Common myeloid progenitor, CD34-positive (primary cell): ENCODE measurements at places on chromosomes 1 and 21.

DNA sequence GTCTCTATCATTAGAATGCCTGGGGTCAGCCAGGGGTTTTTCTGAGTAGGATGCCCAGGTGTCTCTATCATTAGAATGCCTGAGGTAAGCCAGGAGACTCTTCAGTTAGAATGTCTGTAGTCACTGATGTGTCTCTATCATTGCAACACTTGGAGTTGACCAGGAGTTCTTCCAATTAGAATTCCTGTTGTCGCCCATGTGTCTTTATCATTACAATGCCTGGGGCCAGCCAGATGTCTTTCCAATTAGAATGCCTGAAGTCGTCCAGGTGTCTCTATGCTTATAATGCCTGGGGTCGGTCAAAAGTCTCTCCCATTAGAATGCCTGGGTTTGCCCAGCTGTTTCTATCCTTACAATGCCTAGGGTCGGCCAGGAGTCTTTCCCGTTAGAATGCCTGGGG lies 55.8 kb downstream of the RNF187 start:
- no peak for DNase-seq

DNA sequence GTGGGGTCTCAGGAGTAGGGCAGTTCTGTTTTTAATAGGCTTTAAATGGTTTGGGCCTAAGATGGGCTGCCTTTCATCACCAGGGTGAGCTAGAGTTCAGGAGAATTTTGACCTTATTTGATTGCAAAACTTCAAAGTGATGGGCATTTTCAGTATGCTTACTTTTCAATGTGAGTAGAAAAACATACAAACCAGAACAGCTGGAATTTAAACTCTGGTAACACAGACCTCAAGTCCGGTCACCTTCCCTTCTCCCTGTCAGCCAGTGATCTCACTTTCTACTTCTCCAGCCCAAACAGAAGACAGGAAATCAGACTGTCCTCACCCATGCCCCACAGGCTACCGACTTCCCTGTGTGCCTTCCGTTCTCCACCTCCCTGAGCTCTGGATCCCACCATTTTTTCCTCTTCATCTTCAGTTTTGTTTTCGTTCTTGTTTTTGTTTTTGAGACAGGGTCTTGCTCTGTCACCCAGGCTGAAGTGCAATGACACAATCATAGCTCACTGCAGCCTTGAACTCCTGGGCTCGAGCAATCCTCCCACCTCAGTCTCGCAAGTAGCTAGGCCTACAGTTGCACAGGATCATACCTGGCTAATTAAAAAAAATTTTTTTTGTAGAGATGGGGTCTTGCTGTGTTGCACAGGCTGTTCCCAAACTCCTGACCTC lies 374.0 kb downstream of the CAMTA1 start:
- DNase-seq: no peak

DNA sequence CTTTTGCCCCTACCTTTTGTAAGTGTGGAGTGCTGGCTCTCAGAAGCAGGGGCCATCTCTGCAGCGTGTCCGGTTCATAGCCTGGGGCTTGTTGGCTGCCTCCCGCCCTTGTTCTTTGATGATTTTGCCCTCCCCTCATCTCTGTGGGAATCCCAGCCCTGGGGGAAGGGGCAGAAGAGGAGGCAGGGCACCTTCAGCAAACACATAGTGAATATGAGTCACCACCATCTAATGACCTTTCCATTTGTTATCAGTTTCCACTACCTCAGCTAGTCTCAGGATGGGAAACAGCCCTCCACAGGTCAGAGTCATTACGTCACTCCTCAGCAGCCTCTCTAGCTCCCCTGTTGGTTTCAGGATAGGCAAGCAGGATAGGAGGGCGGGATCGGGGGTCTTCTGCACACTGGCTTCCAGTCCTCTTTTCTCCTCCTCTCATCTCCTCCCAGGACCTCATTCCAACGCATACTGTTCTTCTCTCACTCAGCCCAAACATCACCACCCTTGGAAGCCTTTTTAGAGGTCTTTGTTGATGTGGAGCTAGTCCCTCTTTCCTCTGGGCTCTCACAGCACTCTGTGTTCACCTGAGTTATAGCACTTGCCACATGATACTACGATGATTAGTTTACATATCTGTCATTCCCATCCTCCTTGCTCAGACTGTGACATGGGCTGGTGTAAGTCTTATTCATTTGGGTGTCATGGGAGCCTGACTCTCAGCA lies 15.8 kb downstream of the GADD45A start:
- no peak for DNase-seq

GRCh38 chr1:245356891-245357585 lies 202.3 kb downstream of the KIF26B start:
- DNase-seq: no peak

GRCh38 chr1:214446772-214447556 lies 104.4 kb downstream of the PTPN14 start:
- no peak for DNase-seq

GRCh38 chr1:114702737-114703136 lies 7.4 kb upstream of the AMPD1 start:
- DNase-seq: no peak

DNA sequence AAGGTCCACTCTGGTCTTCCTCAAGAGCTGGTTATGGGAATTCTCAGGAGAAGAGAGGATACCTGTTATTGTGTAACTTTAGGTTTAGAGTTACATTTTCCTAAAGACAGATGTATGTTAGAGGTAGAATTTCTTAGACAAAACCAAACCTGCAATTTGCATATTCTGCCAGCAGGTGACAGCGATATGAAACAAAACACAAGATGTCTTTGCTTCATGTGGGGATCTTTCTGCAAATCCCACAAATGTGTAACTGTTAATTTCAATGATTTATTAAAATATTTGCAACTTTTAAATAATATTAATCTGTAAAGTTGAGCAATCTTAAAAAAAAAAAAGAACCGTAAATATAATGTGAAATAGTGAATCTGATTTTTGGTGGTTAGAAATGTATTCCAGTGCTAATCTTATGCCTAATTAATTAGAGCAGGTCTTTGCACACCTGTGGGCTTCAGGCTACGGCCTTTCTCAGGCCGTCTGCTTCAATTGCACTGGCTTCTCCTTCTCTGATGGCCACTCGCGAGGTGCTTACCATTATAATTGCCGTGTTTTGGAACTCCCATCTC lies 33.4 kb downstream of the FAM78B start:
- DNase-seq: no peak

GRCh38 chr1:20322081-20322824 lies 31.6 kb downstream of the VWA5B1 start:
- no peak for DNase-seq

- DNase-seq: no peak
Observed at GRCh38 chr1:29901624-29902325, 665.5 kb downstream of the PTPRU start.

DNA sequence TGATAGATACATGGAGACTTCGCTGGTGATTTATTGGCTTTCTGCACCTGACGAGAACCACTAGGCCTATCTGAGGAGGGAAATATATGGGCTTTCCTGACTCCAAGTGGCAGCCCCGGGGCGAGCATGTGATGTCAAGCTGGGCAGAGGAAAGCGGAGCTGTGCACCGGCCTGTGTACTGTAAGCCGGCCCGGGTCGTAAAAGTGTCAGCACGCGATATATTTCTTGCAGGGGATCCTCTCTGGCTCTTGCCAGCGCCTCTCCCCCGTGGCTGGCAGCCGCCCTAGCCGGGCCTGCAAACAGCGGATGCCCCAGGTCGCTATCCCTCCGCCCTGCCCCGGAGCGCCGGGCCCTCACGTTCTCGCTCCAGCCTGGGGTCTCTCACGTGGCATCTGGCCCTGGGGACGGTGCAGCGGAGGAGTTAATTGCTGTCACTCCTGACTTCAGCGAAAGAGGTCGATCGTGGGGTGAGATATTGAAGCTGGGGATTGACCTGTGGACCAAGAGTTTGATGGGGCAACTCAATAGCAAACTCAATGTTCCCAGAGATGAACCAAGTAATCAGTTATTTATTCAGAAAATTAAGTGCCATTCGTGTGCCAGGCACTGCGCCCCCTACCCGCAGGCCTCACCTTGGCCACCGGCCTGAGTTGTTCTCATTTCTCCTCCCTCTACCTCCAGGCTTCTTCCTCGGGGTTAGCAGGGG lies 41.0 kb upstream of the HAO2 start:
- peak; percentile 64 for DNase-seq

GRCh38 chr1:209383907-209384709 lies 199.4 kb upstream of the CAMK1G start:
- DNase-seq: no peak

GRCh38 chr1:76659171-76659940 lies 207.9 kb upstream of the ST6GALNAC5 start:
- DNase-seq: no peak

DNA sequence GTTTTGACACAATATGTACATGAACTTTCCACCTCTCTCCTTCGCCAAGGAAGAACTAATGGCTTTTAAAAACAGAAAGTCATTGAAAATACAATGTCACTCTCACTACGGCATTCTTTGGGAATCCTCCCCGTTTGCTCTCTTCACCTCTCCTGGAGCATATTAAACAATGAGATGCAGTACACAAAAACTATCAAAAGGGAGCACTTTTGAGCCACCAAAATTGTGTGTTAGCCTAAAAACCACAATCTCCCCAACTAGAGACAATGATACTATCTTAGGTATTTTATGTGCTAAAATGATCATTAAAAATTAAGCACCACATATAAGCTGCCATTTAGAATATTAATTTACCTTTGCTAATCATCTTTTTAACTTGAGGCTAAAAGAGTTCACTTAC lies 425.5 kb downstream of the KCTD3 start:
- no peak for DNase-seq

DNA sequence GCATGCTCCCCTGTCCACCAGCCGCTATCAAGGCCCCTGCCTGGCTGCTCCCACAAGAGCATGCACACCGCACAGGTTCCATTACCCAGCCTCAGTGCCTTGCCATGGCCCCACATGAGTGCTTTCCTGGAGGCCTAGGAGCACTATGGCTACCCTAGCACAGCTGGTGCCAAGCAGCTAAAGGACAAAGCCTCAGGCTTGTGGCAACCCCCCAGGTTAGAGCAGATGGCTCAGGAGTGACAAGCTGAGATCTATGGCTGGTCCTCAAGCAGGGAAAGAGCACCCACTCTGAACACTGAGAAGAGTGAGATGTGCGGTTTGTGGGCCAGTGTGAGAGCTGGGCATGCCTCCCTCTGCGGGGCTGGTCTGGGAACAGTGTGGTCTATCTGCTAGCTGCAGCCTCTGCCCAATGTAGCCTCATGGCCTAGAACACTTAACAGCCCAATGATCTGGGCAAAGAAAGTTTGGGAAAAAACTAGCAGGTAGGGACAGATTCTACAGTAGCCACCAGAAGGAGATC lies 129.8 kb downstream of the VAV3 start:
- DNase-seq: no peak

DNA sequence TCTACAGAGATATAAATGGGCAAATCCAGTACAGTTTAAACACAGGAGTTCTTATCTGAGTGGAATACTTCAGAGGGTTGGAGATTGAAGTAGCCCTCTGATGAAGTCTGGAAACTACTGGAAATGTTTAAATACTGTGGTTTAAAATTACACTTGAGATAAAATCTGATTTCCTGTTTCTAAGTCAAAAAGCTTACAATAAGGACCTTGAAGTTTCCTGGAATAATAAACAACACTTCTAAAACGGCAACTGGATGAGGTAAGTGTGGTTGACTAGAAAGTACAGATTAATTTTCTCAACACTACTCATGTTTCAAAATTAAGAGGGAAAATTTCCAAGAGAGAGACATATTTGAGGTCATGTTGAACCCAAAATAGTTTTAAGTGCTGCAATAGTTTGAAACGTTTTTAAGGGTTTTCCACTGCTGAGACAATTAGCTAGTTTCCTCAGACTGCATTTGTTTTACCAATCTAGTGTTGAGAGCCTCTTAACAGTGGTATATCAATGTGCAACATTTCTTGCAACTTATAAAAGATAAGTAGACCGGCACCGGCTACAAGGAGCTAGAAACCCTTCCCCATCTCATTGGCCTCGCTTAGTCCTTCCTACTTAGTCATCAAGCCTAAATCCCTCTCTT lies 27.4 kb downstream of the KCNA3 start:
- peak; percentile 48 for DNase-seq

GRCh38 chr1:211320980-211321379 lies 5.7 kb upstream of the TRAF5 start:
- DNase-seq: peak; percentile 28

- DNase-seq: no peak
Observed at GRCh38 chr1:23222331-23222730, 5.0 kb upstream of the HTR1D start.

DNA sequence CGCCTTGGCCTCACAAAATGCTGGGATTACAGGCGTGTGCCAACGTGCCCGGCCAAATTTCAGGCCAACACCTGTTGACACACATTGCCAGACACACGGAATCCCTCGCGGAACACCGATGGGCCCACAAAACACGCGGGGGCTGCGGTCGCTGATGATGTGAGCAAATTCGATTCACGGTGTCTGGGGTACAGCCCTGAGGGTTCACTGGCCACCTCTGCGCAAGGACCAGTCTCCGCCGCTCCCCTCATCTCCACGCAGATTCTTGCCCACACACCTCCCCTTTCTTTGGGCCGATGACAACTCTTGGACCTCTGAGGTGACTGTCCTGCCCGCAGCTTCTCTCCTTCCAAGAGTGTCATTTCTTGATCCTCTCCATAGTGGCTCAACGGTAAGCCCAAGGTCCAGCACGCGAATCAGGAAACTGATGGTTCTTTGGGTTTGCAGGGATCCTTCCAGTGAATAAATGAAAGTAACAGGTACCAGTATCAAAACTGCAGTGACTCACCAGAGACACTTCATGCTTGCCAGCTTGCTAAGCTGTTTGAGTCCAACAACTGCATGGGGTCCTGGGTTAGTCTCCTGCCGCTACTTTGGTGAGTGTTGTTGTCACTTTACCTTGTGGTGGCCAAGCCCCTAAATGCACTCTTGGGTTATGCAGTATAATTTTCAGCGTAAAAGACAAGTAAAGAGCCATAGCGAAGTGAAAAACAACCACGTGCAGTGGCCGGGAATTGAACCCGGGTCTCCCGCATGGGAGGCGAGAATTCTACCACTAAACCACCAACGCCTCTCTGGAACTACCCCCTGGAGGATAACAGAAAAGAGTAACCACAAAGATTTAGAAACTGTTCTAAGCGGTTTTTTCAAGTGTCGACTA lies 11.0 kb upstream of the RNU1-3 start:
- DNase-seq: peak; percentile 95

DNA sequence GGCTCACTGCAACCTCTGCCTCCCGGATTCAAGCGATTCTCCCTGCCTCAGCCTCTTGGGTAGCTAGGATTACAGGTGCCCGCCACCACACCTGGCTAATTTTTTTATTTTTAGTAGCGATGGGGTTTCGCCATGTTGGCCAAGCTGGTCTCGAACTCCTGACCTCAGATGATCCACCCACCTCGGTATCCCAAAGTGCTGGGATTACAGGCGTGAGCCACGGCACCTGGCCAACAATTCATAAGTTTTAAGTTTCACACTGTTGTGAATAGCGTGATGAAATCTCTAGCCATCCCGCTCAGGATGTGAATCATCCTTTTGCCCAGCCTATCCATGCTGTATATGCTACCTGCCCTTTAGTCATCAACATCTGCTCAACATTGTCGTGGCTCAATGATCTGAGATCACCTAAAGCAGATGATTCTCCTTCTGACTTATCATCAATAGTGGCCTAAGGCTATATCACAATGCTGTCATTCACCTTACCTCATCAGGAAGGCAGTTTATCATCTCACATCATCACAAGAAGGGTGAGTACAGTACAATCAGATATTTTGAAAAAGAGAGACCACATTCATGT lies 2.6 kb downstream of the PFDN2 start:
- no peak for DNase-seq
